ENCODE measurements at places on chromosomes 5 and 9.

DNA sequence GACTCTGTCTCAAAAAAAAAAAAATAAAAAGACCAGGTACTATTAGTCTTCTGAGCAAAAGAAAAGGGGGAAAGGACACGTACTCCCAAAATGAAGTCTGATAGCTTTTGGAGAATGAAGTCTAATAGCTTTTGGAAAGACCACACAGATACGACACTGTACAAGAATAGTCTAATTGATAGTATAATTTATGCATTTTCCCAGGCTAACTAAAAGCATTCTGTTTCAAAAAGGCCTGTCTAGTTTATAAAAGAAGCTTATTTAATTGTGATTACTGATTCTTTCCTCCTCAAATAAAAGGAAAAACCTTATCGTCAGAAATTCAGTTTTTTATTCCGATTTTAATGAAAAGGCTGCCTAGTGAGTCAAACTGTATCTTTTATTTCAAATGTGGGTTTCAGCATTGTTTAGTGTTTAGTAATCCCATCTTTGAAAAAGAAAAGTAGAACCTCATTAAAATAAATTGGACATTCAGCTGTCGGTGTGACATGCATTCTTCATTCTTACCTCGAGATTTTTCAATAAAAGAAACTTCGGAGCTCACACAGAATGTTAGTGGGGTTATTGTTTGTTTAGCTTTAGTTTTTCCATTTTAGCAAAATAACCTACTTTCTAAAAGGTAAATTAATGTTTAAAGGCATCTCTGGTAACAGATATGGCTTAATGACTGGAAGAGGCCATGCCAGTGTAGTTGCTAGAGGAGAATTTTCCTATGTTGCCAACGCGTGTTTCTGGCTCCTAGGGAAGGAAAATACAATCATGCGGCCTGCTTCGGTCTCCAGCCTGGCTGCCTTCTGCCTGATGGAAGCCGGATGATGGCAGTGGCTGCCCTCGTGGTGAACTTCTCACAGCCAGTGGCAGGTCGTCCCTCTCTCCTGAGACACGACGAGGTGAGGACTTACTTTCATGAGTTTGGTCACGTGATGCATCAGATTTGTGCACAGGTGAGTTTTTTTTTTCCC lies 70.0 kb downstream of the NLN start:
- no peak for DNase-seq

DNA sequence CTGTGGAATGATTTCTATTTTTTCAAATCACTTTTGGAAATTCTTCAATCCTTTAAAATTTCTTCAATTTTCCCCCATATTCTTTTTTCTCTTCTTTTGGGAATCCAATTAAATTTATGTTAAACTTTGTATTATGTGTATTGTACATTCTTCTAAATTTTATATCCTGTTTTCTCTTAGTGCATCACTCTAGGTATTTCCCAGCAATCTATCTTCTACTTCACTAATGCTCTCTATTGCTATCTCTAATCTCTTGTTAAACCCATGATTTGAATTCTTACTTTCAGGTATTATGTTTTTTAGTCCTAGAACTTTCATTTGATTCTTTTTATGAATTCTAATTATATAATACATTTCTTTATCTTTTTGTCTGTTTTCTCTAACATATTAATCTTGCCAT lies 23.4 kb upstream of the SLC24A2 start:
- no peak for DNase-seq

DNA sequence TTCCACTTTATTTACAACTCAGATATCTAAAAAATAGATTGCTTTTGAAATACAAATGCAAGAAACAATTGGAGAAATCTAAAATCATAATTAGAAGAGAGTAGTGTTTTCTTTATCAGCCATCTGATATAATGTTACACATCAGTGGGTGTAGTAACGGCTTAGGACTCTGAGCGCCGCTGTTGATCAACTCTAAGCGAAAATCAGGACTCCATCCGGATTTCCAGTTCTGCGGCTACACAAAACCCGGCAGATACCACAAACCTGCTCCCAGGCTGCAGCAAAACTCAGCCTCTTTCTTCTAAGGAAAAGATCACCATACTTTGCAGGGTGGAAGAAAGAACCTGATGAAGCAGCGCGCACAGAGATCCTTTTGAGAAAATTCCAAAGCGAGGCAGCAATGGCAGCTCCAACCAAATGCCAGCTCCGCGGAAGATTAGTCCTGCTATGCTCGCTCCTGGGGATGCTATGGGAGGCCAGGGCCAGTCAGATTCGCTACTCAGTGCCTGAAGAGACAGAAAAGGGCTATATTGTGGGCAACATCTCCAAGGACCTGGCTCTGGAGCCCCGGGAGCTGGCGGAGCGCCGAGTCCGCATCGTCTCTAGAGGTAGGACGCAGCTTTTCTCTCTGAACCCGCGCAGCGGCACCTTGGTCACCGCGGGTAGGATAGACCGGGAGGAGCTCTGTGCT lies at the start of gene PCDHGA9:
Gene PCDHGA9, plus strand, starts transcription at position 226 of the 691 bp plus-strand sequence. Its CDS starts 175 bp downstream, at position 401.
- peak; percentile 43 for DNase-seq

DNA sequence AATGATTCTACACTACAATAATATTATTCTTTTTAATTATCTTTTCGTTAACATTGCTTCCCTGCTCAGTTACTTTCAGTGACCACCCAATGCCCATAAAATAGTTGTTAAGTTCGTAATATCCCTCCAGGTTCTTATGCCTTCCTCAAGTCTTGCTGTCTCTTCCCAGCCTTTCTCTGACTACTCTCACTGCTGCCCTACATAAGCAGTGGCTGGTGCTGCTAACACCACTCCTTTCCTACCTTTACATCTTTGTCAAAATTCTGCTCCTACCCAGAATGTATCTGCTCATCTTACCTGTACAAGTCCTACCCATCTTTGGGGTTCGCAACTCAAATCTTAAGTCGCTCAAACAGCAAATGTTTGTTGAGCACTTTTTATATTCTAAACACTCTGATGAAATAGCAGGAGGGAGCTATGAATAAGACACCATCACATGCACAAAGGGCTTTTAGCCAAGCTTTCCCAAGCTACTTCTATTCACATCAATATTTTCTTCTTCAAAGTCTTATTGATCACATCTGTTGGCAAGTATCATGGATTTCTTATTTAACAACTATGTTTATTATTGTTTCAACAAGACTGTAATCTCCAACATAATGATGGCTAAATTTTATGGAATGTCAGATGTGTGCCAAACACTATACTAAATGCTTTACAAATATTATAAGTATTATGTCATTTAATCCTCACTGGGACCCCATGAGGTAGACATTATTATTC lies 29.5 kb downstream of the SLC25A46 start:
- no peak for DNase-seq

DNA sequence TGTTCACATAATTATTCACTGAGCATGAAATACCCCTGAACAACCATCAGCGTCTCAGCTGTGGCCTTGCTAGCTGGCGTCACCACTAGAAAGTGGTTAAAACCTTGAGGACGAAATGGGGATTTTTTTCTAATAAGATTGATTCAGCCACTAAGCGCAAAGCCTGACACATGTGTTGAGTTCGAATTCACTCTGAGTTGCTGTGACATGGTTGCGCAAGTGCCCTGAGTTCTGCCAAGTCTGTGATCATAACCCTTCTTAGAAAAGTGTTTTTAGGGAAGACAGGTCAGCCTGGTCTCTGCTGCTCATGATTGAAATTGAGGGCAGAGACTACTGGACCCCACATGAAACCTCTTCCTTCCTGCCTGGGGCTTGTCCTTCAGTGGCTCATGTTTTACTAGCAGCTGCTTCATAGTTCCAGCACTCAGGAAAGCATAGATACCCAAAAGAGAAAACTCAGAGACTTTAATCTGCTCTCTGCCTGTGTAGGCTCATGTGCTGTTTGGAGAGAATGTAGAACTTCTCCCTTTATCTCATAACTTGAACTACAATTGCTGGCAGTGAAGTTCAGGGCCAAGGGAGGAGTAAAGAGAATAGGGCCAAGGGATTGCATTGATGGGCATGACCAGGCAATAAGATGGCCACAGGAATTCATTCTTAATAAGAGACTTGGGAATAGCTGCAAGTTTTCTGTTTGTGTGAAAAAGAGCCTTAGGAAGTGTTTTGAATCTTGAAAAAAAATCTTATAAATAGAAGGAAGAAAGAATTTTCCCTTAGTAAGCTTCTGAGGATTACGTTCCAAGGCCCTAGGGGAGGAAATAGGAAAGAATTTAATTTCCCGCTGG lies 66.8 kb upstream of the CXCL14 start:
- DNase-seq: peak; percentile 38

- no peak for DNase-seq
Observed at GRCh38 chr5:84306601-84307000, 78.1 kb downstream of the EDIL3 start.

DNA sequence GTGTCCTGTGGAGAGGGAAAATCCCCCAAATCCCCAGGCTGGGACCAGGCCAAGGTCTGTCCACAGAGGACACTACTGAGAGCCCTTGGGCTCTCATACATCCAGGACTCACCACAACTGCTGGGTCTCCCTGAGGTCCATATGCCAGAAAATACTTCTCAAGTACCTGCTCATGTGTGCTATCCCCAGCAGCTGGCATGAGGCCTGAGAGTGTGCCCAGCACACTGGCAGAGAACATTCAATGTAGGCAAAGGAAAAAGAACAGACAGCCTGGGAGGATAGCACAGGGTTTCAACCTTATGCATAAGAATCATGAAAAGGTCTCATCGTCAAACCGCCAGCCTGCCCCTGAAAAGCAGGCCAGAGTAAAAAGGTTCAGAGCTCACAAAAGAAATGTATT lies 154.1 kb upstream of the TAS2R1 start:
- no peak for DNase-seq

DNA sequence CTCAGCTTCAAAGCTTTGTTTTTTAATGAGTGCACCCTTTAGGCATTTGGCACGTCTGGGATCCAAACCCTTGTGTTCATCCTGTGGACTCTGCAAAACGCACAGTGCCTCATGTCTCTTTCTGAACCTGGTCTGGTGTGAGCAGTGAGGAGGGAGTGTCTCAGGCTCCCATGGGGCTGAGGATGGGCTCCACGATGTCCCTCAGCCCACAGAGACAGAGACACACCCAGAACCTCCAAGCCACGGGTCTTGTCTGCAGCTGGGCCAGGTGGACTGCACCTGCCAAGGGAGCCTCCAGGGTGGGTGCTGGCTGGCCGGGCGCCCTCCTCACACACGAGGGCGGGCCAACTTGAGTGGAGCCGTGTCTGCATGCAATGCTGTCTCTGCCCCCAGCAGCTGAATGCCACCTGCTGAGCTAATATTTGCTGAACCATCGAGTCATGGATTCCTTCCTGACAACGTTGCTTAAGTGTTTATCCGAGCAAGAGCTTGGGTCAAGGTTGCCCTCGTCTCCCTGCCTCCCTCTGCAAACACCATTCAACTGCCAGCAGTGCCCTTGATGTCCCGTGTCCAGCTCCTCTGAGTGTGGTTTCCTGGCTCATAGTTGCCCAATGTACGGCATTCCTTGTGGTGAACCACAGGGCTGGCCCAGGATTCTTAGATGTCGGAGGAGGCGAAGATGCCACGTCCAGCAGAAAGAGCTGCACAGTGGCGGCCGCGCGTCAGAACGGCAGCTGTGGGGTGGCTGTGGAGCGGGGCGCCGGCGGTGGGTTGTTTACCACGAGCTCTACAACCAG lies 31.4 kb upstream of the LPCAT1 start:
- peak; percentile 97 for DNase-seq

- DNase-seq: no peak
Observed at GRCh38 chr9:106670418-106670817, 192.5 kb upstream of the ZNF462 start.

DNA sequence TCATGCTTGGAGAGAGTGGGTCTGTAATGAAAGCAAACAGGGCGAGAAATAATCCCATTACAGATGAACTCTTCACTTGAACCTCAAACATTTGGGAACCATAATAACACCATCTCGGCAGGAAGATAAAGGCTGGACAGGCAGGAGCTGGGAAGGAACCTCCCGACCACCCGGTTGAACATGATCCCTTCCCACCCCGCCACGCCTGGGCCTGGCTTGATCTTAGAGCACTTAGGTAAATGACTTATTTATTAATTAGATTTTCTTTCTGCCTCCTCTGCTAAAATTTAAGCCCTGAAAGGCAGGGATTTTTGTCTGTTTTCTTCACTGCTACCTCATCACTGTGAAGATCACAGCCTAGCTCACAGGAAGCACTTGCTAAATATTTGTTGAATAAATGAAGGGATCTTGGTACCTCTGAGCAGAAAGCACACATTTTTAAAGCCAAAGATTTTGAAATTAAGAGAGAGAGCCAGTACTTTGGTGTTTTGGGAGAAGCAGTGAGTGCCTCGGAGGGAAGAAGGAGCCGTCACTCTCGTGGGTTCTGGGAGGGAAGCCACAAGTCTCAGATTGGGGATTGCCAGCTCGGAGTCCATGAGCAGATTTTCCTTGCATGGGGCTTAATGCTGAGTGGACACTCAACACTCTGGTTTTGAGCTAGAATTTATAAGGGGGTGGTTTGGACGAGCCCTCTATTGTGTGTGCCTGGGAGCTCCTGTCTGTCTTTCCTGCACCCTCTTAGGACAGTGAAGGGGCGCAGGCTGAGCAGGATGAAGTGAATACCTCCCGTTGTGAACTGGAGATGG lies 133.3 kb downstream of the MACROH2A1 start:
- DNase-seq: no peak

DNA sequence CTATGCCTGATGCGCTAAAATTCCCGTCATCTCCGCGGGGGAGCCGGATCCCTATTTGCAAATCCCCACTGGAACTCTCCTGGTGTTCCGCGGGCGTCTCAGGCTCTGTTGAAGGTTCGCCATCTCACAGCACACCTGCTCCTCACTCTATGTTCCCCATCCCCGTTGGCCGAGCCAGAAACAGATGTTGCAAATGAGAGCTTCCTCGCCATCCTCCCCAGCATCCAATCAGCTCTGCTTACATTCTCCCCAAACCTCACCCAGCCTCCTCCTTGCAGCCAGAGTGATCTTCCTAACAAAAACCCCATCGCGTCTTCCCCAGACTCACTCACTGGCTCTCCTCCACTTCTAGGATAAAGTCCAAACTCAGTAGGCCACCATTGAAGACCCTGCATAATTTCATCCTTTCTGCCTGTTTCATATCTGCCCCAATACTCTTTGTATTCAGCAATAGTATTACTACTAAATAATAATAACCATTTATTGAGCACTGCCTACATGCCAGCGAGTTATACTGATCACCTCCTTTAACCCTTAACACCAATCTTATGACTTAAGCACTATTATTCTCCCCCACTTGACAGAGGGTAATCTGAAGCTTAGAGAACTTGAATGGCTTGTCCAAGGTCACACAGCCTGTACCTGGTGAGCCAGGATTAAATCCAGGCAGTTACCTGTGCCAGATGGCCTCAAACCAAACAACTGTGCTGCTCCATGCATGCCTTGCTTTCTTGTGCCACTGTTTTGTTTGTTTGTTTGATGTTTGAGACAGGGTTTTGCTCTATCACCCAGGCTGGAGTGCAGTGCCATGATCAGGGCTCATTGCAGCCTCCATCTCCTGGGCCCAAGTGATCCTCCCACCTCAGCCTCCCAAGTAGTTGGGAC lies 14.0 kb downstream of the AQP7 start:
- no peak for DNase-seq

- peak; percentile 81 for DNase-seq
Observed at GRCh38 chr9:69976152-69976551, 67.5 kb upstream of the MAMDC2 start.

DNA sequence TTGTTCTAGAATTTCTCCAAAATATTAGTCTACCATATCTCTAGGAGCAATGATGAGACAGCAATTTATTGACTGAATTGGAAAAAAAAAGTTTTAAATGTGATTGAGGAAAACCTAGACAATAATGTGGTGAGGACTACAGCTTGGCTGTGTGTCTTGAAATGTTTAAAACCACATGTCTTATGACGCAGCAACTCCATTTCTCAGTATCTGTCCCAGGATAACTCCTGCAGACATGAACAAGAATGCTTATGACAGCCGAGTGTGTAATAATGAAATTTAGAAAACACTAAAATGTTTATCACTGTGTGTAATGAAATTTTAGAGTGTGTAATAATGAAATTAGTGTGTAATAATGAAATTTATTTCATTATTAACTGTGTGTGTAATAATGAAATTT lies 254.1 kb upstream of the DAPK1 start:
- DNase-seq: no peak
